ENCODE measurements at places on chromosomes 3 and 15. TPM values are rescaled to one million over a fixed set of nuclear protein-coding genes. Genes with fewer than 3 reads are reported as not detected.

Gene ISLR
- total RNA-seq, result not detected

Gene ZPLD1
- total RNA-seq, result not detected

Gene SLC24A5
- total RNA-seq, result not detected

Gene CLDN11
- 0.18 TPM for total RNA-seq

Gene KNG1
- total RNA-seq, result not detected

Gene TF
- total RNA-seq, result 0.11 TPM

Gene CHRNA7
- total RNA-seq, result 0.25 TPM

Gene GOLGA8H
- total RNA-seq, result 0.76 TPM

Gene EHHADH
- total RNA-seq, result 2.9 TPM

Gene SLC2A2
- not detected for total RNA-seq

Gene SNTN
- not detected for total RNA-seq

Gene MYEF2
- 36.3 TPM for total RNA-seq

Gene ITIH1
- total RNA-seq, result not detected

Gene EXD1
- not detected for total RNA-seq

Gene CCR3
- not detected for total RNA-seq

Gene XXYLT1
- 16.1 TPM for total RNA-seq

Gene EFCC1
- 0.11 TPM for total RNA-seq
